ENCODE measurements at places on chromosomes 4 and X.

GRCh38 chrX:113390531-113390930, 549.9 kb upstream of the AMOT start:
- DNase-seq = no peak

DNA sequence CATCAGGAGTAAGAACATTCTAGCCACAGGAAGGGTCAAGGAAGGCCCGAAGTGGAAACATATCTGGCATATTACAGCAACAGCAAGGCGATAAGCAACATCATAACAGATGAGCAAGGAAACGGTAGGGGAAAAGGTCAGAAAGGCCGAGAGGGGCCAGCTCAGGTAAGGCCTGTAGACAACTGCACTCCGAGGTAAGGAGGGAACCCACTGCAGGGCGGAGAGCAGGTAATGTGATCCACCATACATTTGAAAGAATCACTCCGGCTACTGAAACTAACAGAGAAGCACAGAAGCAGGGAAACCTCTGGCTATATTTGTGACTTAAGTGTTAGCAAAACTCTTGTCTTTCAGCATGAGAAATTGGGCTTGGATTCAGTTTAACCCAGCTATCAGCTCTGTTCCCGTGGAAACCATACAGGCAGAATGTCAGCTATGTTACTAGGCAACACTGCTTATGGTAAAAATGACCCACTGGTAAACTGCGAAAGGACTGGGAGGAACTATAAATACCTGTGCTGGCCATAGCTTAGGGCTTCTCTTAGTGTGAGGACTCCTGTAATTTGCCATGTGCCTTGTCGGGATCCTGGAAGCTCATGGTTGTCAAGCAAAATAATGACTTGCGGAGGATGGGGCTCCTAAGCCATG, 31.0 kb downstream of the FRYL start:
- no peak for DNase-seq

- DNase-seq = no peak
Measured at GRCh38 chrX:9664224-9664623, 101.4 kb downstream of the GPR143 start.

DNA sequence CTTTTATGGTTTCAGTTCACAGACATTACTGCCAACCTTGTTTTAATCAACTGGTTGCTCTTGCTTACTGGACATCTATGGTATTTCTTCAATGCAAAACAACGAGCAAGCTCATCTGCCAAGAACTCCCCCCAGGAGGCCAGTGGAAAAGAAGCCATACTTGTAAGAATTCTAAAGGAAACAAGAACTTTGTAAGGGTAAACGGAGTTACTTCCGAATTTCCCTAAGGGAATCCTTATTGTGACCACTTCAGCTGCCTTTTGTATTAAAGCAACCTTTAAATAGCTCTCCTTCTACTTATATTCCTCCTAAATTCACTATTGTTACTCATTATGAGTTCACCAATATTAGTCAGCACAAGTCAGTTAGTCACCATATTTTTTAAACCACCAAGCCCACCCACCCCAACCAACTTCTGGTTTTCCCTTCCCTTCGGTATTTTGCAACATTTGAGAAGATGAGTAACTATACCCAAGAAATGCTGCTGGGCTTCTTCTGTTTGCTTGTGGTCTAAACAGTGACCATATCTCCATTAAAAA, 602.8 kb upstream of the DIPK2B start:
- no peak for DNase-seq

- no peak for DNase-seq
Measured at GRCh38 chr4:69524706-69525105, 29.0 kb upstream of the UGT2B4 start.

DNA sequence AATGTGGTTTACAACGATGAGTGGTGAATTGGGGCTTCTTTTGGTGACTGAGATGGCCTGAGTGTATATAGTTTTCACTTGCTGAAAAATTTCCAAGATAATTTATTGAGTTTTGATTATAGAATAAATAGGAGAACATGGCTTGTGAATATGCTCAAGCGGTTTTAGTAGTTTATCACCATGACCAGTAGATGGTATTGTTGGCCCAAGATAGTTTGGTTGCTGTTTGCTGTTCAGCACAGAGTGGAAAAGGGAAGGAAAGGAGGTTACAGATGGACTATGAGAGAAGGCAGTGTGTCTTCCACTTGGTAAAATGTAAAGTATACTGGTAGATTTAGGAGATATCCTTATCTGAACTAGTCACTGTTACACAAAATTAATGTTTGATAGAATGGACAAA, 55.8 kb upstream of the POU4F2 start:
- DNase-seq = no peak

DNA sequence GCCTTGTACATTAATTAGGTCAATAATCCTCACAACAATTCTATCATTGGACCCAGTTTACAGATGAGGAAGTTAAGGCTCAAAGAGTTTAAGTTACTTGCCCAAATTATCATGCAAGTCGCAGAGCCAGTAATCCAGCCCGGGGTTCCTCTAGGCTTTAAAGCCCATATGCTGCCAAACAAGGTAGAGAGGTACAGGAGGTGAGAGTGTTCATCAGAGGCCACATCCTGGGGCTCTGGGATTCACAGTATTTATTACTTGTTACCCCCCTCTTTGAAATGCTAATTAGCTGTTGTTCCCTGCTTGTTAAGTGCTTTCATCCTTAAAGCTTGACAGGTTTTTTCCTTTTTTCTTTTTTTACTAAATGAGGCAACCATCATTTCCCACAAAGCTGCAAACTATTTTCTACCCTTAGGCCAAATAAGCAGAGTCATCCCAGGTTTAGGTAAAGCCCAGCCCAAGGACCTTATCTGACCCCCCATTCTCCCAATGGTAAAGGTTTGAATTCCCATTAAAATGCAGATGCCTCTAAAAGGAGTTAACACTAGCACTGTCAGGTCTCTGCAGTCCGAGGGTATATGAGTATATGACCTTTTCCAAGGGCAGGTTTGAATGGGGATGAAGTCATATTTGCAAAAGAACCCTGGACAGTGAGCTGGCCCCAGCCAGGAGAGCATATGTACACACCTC, 150.3 kb downstream of the SOX3 start:
- DNase-seq = no peak

DNA sequence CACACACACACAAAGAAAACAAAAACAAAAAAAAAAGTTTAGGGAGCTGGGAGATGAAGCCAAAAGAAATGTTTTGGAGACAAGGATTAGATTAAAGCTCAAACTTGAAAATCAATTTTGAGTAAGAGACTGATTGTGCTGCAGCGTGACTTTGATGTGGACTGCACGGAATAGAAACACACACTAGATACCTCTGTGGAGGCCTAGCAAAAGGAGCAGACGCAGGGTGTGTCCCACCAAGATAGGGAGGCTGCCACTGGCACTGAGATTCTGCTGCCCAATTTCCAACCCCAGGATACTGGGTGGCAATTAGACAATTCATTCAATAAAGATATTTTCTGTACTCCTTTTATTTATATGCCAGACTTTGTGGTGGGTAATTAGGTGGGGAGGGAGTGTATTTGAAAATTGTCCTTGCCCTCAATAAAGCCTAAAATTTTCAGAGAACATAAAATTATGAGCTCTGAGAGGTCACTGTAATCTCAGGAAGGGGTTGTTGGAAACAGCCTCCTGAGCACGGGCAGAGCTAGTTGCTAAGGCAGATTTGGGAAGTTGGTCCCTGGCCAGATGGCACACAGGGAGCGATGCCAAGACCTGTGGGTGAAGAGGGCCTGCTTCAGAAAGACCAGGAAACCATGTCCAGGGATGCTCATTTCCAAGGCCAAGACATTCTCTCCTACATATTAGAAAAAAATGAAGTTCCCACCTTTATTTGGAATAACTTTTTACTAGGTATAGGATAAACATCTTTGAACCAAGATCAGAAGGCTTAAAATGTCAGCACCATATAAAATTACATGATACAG, 1.9 kb upstream of the PPP3CA start:
- DNase-seq = no peak

GRCh38 chr4:75398501-75398900, 115.7 kb downstream of the RCHY1 start:
- no peak for DNase-seq

DNA sequence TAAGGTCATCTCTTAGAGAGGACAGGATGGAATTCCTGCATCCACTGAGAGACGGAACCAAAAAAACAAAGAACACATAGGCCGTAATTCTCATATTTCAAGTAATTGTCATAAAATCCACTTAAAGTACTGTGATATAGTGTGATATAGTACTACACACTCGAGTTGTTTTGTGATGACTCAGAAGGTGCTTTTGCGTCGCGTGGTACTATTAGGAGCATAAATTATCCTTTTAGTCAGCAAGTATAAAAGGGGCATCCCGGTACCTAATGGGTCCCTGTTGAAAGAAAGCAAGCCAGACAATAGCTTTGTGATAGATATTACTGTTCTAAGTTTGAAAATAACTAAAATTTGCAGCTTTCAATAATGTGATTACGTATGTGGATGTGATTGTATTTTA, 55.3 kb downstream of the GPR143 start:
- DNase-seq = no peak

DNA sequence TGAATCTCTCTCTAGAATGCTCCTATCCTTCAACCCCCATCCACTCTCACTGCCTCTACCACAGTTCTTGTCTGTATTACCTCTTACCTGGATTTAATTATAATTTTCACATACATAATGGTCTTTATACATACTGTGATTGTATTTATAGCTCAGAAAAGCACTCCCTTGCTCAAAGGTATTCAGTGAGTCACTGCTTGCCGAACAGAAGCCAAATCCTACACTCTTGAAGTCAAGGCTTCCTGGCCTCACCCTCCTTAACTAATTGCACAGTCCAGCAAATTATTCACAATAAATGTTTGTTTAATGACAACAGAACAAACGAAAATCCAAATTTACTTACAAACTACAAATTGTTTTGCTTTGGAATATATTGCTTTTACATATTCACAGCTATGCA, 159.5 kb downstream of the KLHL13 start:
- DNase-seq = no peak

DNA sequence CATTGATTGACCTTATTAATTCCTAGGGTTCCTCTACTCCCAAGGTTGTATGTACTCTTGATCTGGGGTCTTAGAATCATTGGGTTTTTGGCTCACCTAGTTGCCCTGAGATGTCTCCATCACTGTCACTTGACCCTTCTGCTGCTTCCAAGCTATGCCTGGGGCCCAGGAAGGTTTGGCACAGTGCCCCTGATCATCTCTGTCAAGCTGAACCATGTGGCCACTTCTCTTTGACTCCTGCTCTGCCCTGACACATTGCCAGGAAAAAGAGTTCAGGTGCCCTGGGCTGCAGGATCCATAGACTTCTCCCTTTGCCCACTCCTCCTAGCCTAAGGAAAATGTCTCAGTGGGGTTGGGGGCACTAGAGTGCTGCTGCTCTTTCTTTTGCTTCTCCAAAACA, 3.9 kb upstream of the CHST7 start:
- no peak for DNase-seq

DNA sequence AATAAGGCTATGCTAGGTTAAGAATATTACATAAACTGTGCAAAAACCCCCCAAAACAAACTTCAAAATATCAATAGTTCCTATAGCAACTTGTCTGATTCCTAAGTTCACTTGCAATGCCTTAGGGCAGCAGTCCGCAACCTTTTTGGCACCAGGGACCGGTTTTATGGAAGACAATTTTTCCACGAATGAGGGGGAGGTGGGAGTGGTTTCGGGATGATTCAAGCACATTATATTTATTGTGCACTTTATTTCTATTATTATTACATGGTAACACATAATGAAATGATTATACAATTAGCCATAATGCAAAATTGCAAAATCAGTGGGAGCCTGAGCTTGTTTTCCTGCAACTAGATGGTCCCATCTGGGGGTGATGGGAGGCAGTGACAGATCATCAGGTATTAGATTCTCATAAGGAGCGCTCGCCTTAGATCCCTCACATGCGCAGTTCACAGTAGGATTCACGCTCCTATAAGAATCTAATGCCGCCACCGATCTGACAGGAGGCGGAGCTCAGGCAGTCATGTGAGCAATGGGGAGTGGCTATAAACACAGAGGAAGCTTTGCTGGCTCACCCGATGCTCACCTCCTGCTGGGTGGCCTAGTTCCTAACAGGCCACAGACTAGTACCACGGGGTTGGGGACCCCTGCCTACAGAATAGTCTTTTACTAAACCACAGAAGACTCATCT, 39.7 kb downstream of the ACOX3 start:
- no peak for DNase-seq

DNA sequence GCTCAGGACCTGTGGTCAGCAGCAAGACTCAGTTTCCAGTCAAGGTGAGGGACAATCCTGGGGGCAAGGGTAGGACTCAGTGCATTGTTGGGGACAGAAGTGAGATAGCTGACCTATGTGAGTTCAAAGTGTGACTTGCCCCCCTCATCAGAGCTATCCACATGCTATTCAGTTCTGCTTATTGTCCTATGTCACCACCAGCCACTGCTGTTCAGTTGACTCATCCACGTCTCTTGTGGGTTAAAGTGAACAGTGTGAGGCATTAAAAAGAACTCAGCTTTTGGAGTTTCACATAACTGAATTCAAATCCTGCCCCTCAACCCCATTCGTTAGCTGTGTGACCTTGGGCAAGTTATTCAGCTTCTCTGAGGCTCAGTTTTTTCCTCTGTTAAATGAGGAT, 4.4 kb upstream of the APLN start:
- no peak for DNase-seq

DNA sequence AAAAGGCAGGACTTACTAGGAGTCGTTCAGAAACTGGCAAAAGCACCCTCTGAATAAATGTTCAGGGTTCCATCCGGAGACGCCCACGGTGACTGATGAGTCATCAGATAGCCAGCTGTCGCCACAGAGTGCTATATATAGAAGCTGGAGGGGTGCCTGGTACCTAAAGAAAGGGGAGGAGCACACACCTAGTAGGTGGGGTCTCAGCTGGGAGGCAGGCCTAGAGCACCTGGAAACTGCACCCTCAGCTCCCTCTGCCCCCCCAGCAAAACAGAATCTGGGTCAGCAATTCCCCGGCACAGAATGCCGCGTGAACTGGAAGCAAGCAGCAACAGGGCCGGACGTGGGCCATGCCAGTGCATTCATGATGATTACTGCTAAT, 242.0 kb downstream of the BCOR start:
- peak; percentile 51 for DNase-seq

DNA sequence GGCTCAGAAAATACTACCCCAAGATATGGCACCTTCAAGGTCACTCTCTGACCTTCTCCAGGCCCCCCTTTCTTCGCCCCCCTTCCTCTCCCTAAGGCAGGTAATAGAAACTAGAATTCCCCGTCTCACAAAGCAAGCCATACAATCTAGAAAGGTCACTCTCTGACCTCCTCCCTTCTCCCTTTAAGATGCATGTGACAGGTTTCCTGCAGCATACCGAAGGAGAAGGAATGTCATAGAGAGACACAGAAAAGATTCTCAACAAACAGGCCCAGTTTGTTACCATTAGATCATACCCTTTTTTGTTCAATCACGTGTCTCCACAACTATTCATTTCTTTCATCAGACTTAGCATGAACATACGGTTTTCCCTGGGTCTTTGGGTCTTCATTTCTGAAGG, 51.2 kb upstream of the RBMXL3 start:
- DNase-seq = no peak

GRCh38 chr4:7354927-7355326, 79.8 kb downstream of the PSAPL1 start:
- DNase-seq = no peak

GRCh38 chr4:121112530-121112929, 40.2 kb upstream of the NDNF start:
- no peak for DNase-seq

- DNase-seq = no peak
Measured at GRCh38 chr4:141142423-141142822, 9.2 kb upstream of the RNF150 start.

- no peak for DNase-seq
Measured at GRCh38 chr4:2301806-2302205, 39.9 kb upstream of the MXD4 start.

GRCh38 chrX:21993265-21993664, 38.9 kb upstream of the PHEX start:
- DNase-seq = no peak

Data from stimulated activated CD4-positive, alpha-beta T cell treated with anti-CD3 and anti-CD28 coated beads, Interleukin-1b, Interleukin-23, amount 100 ng/mL, for 1 hour (primary cell).